Spinal cord (tissue), 10 donors: ENCODE measurements at places on chromosomes 7 and 10. TPM values are rescaled to one million over a fixed set of nuclear protein-coding genes. Genes with fewer than 3 reads are reported as not detected.

DNA sequence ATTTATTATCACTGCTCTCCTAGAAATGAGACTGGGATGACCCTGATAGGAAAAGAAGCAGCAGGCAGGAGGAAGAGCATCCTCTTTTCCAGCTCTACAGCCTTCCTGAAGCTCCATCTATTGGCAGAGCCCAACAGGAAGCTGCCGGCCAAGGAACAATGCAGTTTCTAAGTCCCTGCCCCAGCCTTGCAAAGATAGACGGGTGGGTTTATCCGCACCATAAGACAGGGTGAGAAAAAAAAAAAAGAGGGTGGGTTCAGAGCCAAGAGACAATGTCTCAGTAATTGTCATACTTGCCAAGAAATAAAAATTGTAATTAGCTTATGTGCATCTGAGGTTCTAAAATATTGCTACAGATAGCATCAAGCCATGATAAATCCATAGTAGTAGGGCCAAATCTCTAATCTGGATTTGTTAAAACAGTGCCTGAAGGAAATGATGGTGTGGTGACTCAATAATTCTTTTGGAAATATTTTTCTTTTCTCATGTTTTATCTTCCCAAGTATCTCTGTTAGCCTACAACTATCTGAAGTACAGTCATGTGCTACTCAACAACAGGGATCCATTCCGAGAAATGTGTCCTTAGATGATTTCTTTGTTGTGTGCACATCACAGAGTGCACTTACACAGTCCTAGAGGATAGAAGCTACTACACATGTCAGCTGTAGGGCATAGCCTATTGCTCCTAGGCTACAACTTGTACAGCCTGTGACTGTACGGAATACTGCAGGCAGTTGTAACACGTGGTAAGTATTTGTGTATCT, 242.9 kb upstream of the CXCL12 start:
- H3K27me3 ChIP-seq, result no peaks in the 10 kb centered on the region
- no peak for DNase-seq
- no peak overlapping the region for H3K4me3 ChIP-seq
- H3K36me3 ChIP-seq, result no peaks in the 10 kb centered on the region

DNA sequence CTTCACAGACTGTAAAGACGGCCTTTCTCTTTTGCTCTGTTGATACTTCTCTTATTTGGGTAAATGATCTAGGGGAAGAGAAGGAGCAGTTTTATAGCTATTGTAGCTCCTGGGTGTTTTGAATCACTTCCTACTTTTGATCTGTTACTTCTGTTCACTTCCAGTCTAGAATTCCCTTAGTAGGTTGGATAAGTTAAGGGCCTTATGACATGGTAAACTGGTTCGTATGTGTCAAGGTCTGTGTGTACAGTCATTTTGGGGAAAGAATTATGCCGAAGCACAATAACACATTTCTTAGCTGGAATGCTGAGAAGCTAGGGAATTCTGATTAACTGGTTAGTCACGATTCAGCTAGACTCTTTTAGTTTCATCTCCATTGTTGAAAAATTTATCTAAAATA, 8.1 kb downstream of the DENND10 start:
- DNase-seq, result no peak
- H3K4me1 ChIP-seq, result no peaks in the 10 kb centered on the region
- no peak overlapping the region for H3K4me3 ChIP-seq

GRCh38 chr7:20395104-20395503, 64.4 kb downstream of the ITGB8 start:
- no peaks in the 10 kb centered on the region for H3K4me1 ChIP-seq
- no peak overlapping the region for H3K4me3 ChIP-seq
- DNase-seq, result no peak
- H3K27ac ChIP-seq, result no peak overlapping the region

DNA sequence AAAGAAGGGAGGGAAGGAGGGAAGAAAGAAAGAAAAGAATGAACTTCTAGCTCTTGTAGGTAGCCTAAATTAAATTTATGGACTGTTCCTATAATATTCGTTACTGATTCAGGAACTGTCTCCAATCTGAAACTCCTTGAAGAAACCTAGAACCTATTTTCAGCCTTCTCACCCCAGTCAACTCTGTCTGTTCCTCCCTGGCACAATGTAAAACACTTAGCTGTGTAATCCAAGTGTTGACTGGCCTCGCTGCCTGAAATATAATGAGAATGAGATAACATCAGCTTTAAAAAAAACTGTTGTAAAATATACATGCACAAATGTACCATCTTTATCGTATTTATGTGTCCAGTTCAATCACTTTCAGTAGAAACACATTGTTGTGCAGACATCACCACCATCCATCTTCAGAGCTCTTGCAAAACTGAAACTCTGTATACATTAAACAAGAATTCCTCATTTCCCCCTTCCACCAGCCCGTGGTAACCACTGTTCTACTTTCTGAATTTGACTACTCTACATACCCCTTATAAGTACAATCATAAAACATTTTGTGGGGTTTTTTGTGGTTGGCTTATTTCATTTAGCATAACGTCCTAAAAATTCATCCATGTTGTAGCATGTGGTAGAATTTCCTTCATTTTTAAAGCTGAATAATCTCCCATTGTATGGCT, 6.3 kb upstream of the C7orf33 start:
- no peaks in the 10 kb centered on the region for H3K27me3 ChIP-seq
- no peaks in the 10 kb centered on the region for H3K36me3 ChIP-seq
- no peak for DNase-seq
- peaks cover 4% of the 10 kb centered on the region for H3K4me1 ChIP-seq

GRCh38 chr10:132452216-132452650, 55.2 kb downstream of the PWWP2B start:
- H3K4me1 ChIP-seq, result peaks cover 35% of the 10 kb centered on the region
- H3K27me3 ChIP-seq, result no peaks in the 10 kb centered on the region
- no peak overlapping the region for H3K4me3 ChIP-seq
- H3K36me3 ChIP-seq, result no peaks in the 10 kb centered on the region
- H3K27ac ChIP-seq, result no peak overlapping the region

Gene ZNF117
- 24.9 TPM for total RNA-seq

- H3K27ac ChIP-seq, result no peak overlapping the region
- DNase-seq, result no peak
- no peak overlapping the region for H3K4me3 ChIP-seq
- peaks cover 21% of the 10 kb centered on the region for H3K36me3 ChIP-seq
Measured at GRCh38 chr7:128767475-128768110, 8.0 kb downstream of the OPN1SW start.

- H3K27me3 ChIP-seq, result no peaks in the 10 kb centered on the region
- H3K36me3 ChIP-seq, result no peaks in the 10 kb centered on the region
- H3K4me1 ChIP-seq, result peaks cover 5% of the 10 kb centered on the region
- H3K4me3 ChIP-seq, result no peak overlapping the region
- peak; percentile 17 for DNase-seq
- no peak overlapping the region for H3K27ac ChIP-seq
Measured at GRCh38 chr7:91083855-91084644, 180.2 kb upstream of the FZD1 start.

DNA sequence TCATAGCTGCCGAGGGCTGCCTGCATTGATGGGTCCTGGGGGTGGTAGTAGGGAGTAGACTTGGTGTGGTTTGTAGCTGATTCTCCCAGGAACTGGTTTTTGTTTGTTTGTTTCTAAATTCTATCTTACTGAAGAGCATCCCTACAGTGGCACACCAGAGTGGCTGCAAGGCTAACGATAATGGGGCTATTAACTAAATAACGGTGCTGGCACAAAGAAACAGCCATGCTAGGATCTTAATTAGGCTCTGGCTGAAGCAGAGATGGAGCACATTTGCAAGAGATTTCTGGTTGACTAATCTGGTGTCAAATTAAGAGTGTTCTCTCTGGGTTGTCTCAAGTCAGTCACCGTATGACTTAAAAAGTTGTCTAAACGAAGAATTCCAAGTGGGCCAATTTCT, 590.0 kb downstream of the NRG3 start:
- H3K27ac ChIP-seq, result no peak overlapping the region
- H3K4me1 ChIP-seq, result peaks cover 9% of the 10 kb centered on the region

Gene ZPBP
- total RNA-seq, result not detected

GRCh38 chr7:158284121-158284520, 303.5 kb downstream of the PTPRN2 start:
- H3K27ac ChIP-seq, result no peak overlapping the region
- H3K27me3 ChIP-seq, result no peaks in the 10 kb centered on the region
- H3K4me1 ChIP-seq, result peaks cover 21% of the 10 kb centered on the region
- H3K4me3 ChIP-seq, result no peak overlapping the region

Gene ASIC3
- 1.5 TPM for total RNA-seq

Gene LIPJ
- total RNA-seq, result 0.28 TPM

- H3K27me3 ChIP-seq, result no peaks in the 10 kb centered on the region
- no peaks in the 10 kb centered on the region for H3K4me1 ChIP-seq
- no peaks in the 10 kb centered on the region for H3K36me3 ChIP-seq
- H3K4me3 ChIP-seq, result no peak overlapping the region
Measured at GRCh38 chr7:139043823-139044812, 8.3 kb upstream of the ZC3HAV1L start.

DNA sequence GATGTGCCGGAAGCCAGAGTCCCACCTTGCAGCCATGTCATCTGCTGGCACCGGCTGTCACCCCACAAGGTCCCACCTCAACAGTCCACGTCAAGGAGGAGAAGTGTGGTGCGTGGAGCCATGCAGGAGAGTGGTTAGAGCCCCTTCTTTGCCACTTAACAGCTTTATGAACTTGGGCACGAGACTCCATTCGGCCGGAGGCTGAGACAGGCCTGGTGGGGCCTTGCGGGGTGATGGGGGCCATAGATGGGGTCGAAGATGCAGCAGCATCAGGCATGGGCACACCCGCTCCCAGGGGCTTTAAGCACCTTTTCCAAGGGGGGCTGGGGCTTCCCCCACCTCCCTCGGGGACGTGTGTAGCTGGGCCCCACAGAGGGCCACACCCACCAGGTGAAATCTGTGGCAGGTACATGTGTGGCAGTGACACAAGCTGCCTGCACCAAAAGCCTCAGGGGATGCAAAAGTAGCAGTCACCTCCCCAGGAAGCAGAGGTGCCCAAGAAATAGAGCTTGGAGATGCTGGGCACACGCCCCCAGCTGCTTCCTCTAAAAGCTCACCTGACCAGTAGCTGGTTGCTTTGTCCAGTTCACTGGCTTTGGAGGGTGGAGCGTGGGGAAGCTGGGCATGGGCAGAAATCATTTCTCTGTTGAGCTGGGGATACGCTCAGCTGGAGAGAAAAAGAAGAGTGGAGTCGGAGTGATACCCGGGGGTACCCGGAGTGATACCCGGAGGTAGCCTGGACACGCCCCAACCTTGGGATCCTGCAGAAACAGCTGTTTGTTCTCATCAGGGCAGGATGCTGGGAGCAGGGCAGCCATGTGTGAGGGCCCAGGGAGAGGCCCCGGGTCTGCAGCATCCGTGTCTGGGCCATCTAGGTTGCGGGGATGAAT, 199.8 kb downstream of the EBF3 start:
- DNase-seq, result no peak
- no peak overlapping the region for H3K27ac ChIP-seq
- H3K27me3 ChIP-seq, result peaks cover 4% of the 10 kb centered on the region
- H3K4me1 ChIP-seq, result peaks cover 33% of the 10 kb centered on the region

Gene LIPF
- total RNA-seq, result not detected

Gene SPDYE18
- 0.50 TPM for total RNA-seq

GRCh38 chr7:38424750-38425463, 151.5 kb upstream of the TARP start:
- no peaks in the 10 kb centered on the region for H3K27me3 ChIP-seq
- DNase-seq, result no peak
- H3K4me1 ChIP-seq, result no peaks in the 10 kb centered on the region
- peaks cover 3% of the 10 kb centered on the region for H3K36me3 ChIP-seq
- no peak overlapping the region for H3K27ac ChIP-seq

DNA sequence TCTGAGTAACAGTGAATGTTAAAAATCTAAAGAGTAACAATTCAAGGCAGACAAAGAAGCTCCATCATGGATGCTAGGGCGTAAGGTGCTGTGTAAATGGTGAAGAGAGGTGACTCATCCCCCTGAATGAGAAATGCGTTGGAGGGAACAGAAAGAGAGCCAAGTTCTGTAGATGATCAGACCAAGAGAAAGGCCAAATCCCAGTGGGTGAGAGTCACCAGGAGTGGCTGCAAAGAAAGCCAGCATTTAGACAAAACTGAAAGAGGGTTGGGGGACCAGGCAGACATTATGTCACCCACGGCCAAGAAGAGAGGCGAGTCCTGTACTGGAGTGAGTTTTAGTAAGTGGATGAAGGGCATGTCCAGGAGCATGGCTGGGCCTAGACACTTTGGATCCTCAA, 153.1 kb downstream of the TRIL start:
- no peak overlapping the region for H3K4me3 ChIP-seq
- DNase-seq, result no peak
- H3K4me1 ChIP-seq, result no peaks in the 10 kb centered on the region
- peaks cover 12% of the 10 kb centered on the region for H3K36me3 ChIP-seq
- H3K27ac ChIP-seq, result no peak overlapping the region
- no peaks in the 10 kb centered on the region for H3K27me3 ChIP-seq

Gene TRPV5
- total RNA-seq, result 0.11 TPM

- no peaks in the 10 kb centered on the region for H3K4me1 ChIP-seq
- no peak overlapping the region for H3K4me3 ChIP-seq
- no peak for DNase-seq
- H3K36me3 ChIP-seq, result no peaks in the 10 kb centered on the region
Measured at GRCh38 chr7:149334219-149334618, 72.2 kb downstream of the ZNF783 start.

DNA sequence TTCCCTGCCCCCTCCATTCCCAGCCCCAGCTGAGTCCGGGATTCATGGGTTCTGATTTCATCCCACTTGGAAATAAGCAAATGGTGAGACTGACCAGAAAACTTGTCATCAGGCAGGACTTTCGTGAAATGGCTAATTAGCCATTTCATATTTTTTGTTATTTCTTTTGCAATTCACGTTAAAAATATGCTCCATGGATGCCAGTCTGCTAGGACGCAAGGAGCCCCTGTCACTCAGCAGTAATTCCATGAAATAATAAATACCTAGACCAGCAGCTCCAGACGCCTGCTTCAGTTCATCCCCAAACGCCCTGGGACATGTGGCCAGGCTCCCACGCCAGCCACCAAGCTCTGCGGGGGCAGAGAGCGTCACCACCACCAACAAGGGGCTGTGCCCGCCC, 111.0 kb downstream of the TRIL start:
- H3K36me3 ChIP-seq, result no peaks in the 10 kb centered on the region
- no peaks in the 10 kb centered on the region for H3K27me3 ChIP-seq
- H3K4me1 ChIP-seq, result no peaks in the 10 kb centered on the region
- H3K4me3 ChIP-seq, result no peak overlapping the region
- DNase-seq, result no peak

DNA sequence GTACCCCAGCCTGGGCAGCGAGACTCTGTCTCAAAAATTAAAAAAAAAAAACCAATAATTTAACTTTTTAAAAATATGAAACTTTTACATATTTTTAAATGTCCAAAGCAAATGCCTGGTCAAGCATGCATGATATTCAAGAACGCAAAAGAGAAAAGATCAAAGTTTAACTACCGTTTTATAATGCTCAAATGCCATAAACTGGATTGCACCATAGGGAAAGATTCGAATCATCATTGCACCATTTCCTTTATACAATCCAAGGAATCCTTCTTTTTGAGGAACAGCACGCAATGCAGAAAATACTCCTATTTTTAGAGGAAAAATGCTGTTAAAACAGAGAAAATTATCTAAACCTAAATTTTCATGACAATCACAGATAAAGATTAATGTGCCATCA, 20.9 kb downstream of the SLC25A16 start:
- peaks cover 18% of the 10 kb centered on the region for H3K36me3 ChIP-seq
- no peak overlapping the region for H3K4me3 ChIP-seq
- no peak for DNase-seq
- H3K4me1 ChIP-seq, result no peaks in the 10 kb centered on the region
- H3K27ac ChIP-seq, result no peak overlapping the region

Gene AKR1D1
- not detected for total RNA-seq

Gene SPDYE6
- not detected for total RNA-seq

Gene PILRA
- total RNA-seq, result 4.3 TPM
